NCI-H774 (cell line): ENCODE measurements at places on chromosomes 1 and 21.

DNA sequence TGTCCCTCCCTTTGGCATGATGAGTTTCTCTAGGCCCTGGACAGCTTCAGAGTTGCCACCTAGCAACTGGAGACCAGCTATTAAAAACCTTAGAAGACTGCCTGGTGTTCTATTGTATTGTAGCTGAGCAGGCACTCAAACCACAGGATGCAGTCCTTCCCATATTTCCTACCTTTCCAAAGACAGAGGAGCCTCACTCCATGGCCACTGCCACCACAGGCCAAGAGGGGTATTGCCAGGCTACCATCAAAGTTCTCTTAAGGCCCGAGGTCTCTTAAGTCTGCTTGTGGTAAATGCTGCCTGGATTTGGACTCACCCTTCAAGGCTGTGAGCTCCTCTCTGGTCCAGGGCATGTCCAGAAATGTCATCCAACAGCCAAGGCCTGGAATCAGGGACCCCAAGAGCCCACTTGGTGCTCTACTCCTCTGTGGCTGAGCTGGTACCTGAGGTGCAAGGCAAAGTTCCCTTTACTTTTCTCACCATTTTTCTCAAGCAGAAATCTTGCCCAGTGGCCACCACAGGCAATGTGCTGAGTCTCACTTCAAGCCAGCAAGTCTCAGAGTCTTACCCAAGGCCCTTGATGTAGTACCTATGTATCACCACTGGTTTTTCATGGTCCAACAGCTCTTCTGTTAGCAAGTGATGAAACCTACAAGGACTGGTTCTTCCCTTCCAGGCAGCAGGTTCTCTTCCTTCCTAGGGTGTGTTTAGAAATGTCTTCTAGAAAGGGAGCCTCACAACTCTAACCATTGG is 269.4 kb downstream of the AMY1C start:
- no peak for DNase-seq

- DNase-seq: peak; percentile 58
Observed at GRCh38 chr21:42524341-42525028, 10.8 kb downstream of the SLC37A1 start.

GRCh38 chr1:95512925-95513324 is 278.9 kb downstream of the RWDD3 start:
- no peak for DNase-seq

- no peak for DNase-seq
Observed at GRCh38 chr1:85936470-85936869, 220.1 kb downstream of the COL24A1 start.

GRCh38 chr1:246355411-246356230 is 151.5 kb downstream of the SMYD3 start:
- no peak for DNase-seq

- no peak for DNase-seq
Observed at GRCh38 chr1:110718452-110718851, 43.7 kb upstream of the KCNA3 start.

GRCh38 chr1:208235982-208236761 is 8.0 kb downstream of the PLXNA2 start:
- no peak for DNase-seq

GRCh38 chr1:162670928-162671663 is 38.8 kb downstream of the DDR2 start:
- DNase-seq: no peak

GRCh38 chr1:63381741-63382140 is 14.3 kb downstream of the ALG6 start:
- no peak for DNase-seq

GRCh38 chr1:200281201-200281835 is 128.5 kb downstream of the ZNF281 start:
- no peak for DNase-seq

GRCh38 chr21:35019631-35020032 is 29.5 kb downstream of the RUNX1 start:
- no peak for DNase-seq

- no peak for DNase-seq
Observed at GRCh38 chr1:183569141-183569540, 21.1 kb downstream of the NCF2 start.

GRCh38 chr21:41168391-41169257 is 664 bp downstream of the BACE2 start:
- no peak for DNase-seq

DNA sequence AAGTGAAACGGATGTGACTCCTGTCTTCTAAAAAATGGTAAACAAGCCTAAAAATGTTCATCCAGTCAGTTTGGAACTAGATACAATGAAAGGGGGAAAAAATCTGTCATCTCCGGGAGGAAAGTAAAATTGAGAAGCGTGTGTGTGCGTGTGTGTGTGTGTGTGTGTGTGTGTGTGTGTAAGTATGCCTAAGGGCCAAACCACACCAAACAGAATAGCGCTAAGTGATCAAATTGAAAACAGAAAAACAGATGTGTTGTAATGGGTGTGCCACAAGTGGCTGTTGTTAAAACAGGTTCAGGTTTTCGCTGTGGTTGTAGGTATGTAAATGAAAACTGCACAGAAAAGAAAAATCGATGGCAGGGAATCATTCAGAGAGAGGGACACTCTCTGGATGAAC is 106.7 kb downstream of the RNF220 start:
- no peak for DNase-seq

DNA sequence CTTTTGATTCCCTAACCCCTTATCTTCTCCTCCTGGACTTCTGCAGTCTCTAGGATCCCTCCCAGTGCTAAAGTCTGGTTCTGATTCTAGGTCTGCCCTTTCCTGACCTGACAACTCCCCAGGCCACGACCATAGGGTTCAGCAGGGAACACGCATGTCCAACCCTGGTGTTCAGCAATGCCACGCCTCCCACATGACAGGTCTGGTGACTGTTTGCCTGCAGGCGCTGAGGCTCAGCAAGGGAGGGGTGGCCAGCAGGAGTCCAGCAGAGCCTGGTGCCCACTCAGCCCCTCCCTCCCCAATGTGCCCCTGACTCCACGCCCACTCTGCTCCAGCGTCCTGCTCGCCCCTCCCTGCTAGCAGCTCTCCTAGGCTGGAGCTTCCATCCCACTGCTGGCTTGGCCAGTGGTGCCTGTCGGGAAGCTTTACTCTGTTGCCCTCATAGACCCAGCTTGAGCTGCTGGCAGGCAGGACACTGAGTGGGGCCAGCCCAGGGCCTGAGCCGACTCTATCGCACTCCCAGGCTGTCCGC is 17.3 kb downstream of the SLC9A1 start:
- no peak for DNase-seq

DNA sequence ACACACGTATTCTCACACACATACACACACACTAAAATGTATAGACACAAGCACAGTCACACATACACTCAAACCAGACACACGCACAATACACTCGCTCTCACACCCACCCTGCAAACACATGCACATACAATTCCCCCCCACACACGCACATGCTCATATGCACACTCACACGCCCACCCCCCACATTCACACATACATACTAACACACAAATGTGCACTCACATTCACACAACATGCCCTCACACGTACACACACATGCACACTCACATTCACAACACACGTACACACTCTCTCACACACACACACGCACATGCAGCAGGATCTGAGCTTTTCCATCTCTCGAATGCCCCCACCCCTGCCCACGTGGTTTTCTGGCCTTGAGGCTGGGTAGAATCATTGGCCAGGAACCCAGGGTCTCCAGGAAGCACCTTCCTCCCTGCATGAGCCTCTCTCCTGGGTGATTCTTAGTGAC is 589.7 kb downstream of the PTPRU start:
- no peak for DNase-seq

- DNase-seq: no peak
Observed at GRCh38 chr1:3439346-3440299, 14.8 kb upstream of the ARHGEF16 start.

DNA sequence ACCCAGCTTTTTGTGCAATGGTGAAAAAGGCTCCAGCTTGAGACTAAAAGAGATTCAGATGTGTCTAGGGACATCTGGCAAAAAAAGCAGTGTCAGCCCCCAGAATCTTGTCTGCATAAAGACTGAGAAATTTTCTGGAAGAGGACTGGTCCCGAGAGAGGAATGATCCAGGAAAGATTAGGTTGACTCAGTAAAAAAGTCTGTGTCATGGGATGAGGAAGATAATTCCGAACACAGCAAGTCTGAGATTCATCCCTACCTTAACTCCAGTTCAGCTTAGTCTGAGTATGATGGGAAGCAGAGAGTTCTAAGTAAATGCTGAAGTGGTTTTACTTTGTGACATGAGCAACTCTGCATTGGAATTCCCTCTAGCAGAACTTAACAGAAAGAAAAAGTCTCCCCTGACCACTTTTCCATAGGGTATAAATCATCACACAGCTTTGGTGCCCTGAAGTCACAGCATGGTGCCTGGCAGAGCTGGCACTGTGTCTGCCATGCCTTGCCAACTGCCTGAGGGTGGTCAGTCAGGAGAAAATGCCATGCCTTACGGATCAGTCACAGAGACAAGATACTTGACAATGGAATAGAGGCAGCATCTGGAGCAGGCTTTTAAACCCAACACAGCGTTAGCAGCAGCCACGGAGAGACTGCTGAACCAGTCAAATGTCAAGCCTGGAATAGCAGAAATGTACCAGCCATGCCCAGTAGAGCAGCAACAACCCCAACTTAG is 153.4 kb downstream of the ZC3H11B start:
- DNase-seq: no peak

DNA sequence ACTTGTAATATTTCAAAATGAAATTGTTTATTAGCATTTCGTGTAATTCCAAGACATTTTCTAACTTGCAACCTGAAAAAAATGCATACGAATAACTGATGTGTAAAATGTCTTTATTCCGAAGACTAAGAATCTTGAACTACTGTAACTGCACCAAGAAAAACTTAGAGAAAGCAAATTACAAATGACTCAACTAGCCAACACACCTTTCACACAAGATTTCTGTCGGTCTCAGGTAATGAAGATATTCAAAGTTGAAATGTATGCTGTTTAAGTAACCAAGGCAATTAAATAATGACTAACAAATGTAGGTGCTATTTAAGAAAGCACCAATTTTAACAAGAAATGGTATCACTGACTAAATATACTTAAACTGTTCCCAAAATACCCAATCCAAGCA is 2.1 kb downstream of the CLSTN1 start:
- no peak for DNase-seq

- no peak for DNase-seq
Observed at GRCh38 chr1:111649648-111650047, 30.1 kb downstream of the RAP1A start.

- no peak for DNase-seq
Observed at GRCh38 chr21:43850728-43851295, 14.2 kb upstream of the AGPAT3 start.

GRCh38 chr1:95169548-95169947 is 52.4 kb downstream of the TLCD4 start:
- DNase-seq: no peak

- no peak for DNase-seq
Observed at GRCh38 chr1:86441581-86441980, 17.6 kb downstream of the CLCA2 start.

- DNase-seq: no peak
Observed at GRCh38 chr1:92638498-92638897, 146.4 kb downstream of the EVI5 start.

- DNase-seq: no peak
Observed at GRCh38 chr1:116376729-116377086, 3.7 kb downstream of the ATP1A1 start.
